NCI-H1105 (cell line): ENCODE measurements at places on chromosomes 7 and 10.

DNA sequence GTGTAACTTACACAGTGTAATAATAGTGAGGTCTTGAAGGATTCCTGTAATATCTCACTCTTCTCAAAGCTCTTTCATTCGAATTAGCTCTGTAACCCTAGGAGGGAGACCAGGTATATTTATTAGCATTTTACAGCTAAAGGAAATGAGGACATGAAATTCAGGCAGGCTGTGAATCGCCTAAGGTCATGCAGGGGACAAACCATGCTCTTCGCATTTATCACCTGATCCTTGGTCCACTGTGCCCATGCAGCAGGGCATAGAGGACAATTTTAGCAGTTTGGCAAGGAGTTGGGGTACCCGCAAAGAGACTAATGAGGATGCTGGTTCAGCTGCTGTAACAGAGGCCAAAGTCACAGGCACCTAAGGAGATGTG lies 14.8 kb upstream of the LAMB1 start:
- DNase-seq = no peak

GRCh38 chr7:55794527-55794926 lies 68.0 kb downstream of the SEPTIN14 start:
- no peak for DNase-seq

DNA sequence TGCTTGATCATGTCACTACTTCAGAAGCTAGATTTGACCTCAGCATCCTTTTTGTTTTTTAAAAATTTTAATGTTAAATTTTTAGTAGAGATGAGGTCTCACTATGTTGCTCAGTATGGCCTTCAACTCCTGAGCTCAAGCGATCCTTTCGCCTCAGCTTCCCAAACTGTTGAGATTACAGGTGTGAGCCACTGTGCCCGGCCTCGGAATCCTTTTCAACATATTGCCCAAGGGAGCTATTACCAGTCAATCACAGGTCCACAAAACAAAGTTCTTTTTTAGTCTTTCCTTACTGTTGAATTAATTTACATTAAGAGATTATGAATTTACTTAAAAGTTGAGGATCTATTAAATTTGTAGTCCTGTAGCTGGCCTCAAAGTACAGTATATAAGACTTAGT lies 37.7 kb downstream of the CCSER2 start:
- no peak for DNase-seq

GRCh38 chr10:119409906-119410305 lies 132.6 kb downstream of the RGS10 start:
- DNase-seq = no peak

- DNase-seq = no peak
These were observed 376.9 kb downstream of the LRRTM3 start for GRCh38 chr10:67302701-67303100.
